ENCODE measurements at places on chromosomes 11 and 22.

DNA sequence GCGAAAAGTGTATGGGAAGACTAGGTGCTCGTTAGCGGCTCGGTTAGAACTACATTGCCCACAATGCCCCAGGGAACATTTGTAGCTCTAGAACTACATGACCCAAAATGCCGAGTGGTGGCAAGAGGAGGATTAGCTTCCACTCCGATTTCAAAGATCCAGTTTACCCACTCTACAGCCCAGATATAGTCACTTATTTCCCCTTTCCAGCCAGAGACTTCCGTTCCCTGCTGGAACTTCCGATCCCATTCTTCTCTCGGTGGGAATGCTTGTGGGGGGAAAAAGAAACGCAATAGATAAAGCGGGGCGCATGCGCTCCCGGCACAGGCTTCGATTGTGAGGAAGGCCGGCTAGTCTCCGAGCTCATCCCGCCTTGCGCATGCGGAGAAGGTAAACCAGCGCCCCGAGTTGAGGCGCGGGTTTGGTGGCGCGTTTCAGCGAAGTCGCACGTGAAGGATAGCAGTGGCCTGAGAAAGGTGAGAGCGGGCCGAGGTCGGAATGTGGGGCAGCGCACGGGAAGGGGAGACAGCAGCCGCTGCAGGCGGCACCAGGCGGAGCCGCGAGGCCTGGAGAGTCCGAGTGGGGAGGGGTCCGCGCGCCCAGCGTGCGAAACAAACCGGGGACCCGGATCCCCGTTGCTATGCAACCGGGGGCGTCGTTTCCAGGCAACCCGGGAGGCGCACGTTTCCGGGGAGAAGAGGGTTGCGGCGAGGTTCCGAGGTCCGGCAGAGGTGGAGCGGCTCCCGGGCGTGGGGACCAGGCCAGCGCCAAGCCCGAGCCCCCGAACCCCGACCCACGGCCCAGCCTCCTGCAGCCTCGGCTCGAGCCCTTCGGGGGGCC is at the start of gene TMEM109:
Gene TMEM109 (plus strand): TSS at position 366 of the 840 bp plus-strand sequence. CDS start 5,536 bp downstream, outside the sequence.
- DNase-seq, result no peak

DNA sequence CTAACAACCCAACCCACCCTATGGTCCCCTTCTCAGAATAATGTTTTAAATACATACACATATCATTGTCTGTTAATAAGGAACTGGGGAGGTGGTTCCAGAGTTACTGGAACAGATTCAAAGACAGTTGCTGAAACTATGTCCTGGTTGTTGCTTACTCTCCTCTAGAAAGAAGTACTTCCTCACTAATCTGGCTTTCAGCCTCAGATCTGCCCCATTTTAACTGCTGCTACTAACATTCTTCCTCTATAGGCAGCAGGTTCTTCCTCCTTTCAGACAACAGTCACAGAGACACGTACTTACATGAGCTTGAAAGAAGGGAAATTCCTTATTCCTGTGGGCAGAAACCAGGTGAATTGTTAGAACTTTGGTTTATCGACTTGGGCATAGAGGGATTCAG is 8.1 kb upstream of the NEU3 start:
- no peak for DNase-seq

GRCh38 chr11:61049063-61049377 is 53.3 kb upstream of the CD5 start:
- no peak for DNase-seq

DNA sequence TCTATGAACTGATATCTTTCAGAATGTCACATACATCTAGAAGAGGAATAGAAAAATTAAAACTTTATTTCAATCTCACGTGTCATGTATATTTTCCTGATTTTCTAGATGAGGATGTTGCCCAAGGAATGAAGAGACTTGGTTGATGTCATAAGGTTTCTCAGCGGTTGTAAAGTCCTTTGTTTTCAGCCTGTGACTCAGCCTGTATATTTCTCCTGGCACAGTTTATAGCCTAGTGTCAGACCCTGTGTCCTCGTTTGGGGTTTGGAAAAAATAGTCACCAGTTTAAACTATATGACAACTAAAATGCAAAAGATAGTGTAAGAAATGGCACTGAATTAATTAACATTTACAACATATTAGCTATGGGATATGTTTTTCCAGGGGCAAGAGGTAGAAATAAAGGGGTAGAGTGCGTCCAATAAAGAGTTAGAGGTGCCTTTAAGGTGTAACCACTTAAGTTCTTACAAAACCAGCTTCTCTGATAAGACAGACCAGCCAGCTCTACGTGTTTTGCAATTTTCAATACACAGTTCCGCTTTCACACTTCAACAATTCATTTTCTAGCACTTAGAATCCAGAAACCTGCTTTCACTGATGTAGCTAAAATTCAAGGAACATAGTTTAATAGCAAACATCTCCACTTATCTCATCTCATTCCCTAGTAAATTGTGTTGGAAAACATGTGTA is 1432.6 kb upstream of the TENM4 start:
- DNase-seq, result no peak

DNA sequence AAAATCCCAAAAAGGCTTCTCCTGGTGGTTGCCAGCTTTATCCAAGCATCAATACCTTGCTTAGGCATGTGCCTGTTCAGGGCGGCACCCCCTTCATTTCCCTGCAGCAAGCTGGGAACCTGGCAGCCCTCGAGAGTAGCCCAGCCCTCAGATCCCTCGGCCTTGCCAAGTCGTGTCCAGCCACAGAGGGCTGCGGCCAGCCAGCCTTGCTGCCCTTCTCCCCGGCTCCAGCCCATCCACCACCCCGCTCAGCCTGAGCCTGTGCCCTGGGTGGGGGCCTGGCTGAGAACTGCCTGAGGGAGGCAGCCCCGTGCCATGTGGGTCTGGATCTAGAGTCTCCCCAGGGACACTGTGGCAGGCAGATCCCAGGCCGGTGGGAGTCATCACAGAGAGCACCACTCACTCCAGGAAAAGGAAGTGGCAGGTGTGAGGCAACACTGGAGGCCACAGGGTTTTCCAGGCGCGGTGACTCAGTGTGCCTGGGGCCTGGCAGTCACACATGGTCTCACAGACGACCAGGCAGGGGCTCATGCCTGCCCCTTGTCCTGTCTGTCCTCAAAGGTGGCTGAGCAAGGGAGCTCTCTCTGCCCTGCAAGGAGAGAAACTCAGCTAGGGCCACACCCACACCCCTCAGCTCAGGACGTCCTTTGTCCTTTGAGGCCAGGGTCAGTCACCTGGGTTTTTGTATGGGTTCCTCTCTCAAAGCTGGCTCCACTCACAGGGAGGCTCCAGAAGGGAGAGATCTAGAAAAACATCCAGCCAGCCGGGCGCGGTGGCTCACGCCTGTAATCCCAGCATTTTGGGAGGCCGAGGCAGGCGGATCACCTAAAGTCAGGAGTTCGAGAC is 12.2 kb upstream of the CDC42BPG start:
- DNase-seq, result no peak

DNA sequence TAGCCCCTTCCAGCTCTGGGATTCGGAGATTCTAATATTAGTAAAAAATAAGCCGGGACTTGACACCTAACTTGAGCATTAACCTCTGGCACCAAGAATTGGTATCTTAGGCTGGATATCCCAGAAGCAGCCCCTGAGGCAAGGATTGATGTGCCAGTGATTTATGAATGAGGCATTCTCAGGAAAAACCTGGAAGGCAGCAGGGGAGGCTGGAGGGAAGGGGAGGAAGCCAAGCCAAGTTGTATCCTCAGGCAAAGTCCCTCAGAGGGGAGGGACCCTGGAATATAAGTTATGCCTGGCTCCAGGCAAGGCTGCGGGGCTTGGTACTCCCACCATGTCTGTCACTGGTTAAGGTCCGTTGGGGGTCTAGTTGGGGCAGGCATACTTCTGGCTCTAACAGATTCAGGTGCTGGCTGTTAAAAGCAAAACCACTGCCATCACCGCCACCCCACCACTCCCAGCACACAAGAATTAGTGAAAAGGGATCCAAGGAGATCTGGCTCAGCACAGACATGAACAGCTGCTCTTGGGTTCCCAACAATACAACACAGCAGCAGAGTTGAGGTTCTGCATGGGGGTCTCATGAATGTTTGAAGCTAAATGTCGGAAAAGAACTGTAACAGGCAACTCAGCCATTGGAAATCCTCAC is 29.8 kb downstream of the LMO2 start:
- DNase-seq, result no peak

- DNase-seq, result no peak
Observed at GRCh38 chr11:119772641-119773415, 43.8 kb upstream of the NECTIN1 start.

DNA sequence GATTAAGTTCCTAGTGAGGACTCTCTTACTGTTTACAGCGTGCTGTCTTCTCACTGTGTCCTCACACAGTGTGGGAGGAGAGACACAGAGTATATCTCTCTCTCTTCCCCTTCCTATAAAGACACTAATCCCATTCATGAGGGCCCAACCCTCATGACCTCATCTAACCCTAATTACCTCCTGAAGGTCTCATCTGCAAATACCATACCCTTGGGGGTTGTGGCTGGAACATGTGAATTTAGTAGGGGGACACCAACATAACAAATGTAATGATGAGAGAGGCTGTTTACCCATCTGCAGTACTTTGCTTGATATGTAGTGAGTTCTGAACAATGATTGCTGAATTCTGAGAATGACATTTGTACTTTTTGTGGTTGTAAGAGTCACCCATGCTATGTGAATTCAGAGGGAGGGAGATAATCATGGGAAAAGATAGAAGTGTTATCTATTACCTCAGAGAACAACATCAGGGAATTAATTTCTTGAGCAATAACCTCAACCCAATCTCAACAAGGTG is 4.9 kb upstream of the OR52W1 start:
- no peak for DNase-seq

- no peak for DNase-seq
Observed at GRCh38 chr11:96279018-96279895, 63.7 kb downstream of the MAML2 start.

DNA sequence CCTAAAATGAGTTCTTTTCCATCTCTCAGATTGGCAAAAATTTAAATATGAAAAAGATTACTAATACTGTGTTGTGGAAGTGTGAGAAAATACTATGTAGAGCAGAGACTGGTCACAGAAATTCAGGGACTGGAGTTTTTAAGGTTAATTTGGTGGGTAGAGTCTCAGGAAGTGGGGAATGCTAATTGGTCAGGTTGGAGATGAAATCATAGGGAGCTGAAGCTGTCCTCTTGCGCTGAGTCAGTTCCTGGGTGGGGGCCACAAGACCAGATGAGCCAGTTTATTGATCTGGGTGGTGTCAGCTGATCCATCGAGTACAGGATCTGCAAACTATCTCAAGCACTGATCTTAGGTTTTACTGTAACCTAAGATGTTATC is 29.4 kb upstream of the TMEM86A start:
- DNase-seq, result no peak

DNA sequence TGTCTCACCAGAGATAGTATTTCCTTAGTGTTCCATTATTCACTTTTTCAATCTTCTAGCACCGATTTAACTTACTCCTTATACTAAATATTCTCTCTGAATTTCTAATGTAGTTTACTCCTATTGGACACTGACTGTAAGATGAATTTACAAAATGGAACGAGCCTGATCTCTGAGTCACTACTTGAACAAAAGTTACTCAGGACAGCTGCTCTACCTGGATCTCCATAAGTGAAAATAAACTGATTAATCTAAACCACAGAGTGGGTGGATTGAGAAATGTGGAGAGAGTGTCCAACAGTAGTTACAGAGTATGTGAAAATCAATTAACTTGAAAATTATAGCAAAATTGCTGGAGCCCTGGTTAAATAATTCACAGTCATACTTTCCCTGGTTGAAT is 141.7 kb upstream of the CHORDC1 start:
- DNase-seq, result no peak

- no peak for DNase-seq
Observed at GRCh38 chr11:34564807-34565241, 51.2 kb upstream of the ELF5 start.

DNA sequence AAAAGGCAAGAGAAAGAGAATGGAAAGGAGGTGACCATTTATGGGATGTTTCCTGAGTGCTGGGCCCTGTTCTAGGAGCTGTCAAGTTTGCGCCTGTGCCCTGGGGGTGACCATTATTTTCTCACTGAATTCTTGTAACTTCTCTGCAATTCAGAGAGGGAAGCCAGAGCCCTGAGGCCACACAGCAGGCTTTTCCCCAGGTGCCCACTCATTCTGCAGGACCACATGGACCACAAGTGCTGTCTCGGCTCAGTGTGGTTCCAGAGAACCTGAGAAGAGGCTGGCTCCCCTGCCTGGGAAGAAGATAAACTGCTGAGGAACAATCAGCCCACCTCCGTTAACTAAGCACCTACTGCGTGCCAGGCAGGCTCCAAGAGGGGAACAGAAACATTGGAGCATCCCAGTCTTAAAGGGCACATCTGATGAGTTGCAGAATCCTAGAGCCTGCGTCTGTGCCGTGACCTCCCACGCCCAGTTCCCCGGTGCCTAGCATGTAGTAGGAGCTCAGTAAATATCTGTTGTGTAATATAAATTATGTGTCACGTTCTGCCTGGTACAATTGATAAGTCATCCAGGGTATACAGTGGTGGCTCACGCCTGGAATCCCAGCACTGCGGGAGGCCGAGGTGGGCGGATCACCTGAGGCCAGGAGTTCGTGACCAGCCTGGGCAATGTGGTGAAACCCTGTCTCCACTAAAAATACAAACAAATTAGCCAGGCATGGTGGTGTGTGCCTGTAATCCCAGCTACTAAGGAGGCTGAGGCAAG is 31.6 kb upstream of the CRYBB3 start:
- no peak for DNase-seq

DNA sequence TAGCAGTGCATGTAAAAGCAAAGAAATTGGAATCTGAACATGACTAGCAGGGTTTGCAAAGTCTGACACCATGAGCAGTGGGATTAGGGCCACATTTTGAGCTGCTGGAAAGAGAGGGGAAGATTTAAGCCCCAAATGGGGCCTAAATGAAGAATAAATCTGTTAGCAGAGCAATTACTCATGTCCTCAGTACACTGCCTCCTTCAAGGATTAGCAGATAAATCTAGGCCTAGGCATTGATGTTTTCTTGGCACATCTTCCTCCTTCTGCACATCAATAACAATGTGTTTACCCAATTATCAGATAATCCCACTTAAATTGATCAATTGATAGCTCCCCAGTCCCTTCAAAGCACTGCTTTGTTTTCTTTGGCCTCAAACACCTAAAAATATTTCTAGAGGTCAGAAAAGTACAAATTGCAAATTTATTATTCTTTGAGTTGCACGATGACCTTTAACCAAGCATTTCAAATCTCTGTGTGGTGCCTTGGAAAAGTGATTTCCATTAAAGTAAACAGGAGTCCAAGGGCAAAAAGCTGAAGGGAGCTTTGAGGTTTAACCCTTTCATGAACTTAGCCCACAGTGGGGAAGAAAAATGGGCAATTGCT is 514.7 kb upstream of the CHORDC1 start:
- no peak for DNase-seq

- DNase-seq, result no peak
Observed at GRCh38 chr11:298406-299065, 790 bp downstream of the IFITM5 start.

Data from epithelial cell of proximal tubule (primary cell).